D721Med (cell line): ENCODE measurements at places on chromosomes 6 and 20.

DNA sequence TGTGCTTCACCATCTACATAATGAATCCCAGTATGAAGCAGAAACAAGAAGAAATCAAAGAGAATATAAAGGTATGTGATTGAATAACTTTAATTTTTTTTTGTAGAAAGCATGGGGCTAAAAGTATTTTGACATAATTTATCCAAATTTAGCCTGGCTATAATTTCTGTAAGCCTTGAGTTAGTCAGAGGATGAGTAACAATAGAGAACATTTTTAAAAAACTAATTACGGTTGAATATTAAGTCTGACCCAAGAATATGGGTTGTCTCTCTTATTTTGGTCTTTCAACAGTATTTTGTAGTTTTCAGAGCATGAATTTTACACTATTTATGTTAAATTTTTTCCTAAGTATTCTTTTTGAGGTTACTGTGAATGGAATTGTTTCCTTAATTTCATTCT is 2.5 kb downstream of the GMNN start:
- no peak for DNase-seq

- DNase-seq, result no peak
Observed at GRCh38 chr20:23349338-23350195, 1.0 kb upstream of the NXT1 start.

DNA sequence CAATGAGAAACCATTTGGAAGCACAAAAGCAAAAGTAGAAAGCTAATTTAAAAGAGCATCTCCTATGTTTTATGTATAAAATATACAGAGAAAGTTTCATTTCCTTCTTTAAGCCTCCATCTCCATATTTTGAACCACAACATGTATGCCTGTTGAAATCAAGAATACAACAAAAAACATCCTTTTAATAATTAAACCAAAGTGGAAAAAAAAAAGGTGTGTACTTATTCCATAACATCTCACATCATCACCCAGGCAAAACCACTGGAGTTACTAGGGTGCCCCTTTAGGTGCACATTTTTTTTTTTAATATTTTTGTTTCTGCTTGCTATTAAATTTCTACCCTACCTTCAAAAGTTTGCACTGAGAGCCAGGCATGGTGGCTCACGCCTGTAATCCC is 43.0 kb downstream of the EDN1 start:
- DNase-seq, result no peak

DNA sequence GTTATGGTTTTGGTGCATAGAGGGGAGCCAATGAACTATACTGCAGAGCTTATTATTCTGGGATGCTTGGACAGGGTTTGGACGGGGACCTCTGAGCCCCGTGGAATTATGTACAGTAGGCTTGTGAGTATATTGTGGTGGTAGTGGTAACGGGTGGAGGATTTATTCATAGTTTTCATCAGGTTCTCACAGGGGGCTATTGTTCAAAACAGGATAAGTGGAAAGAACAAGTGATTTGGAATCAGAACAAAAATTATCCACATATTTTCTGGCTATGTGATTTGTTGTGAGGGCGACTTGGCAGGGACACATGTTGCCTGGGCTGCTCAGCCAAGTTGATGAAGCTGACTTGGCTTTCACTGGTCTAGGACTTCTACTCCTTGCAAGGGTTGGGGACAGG is 64.6 kb upstream of the ELOVL5 start:
- no peak for DNase-seq

DNA sequence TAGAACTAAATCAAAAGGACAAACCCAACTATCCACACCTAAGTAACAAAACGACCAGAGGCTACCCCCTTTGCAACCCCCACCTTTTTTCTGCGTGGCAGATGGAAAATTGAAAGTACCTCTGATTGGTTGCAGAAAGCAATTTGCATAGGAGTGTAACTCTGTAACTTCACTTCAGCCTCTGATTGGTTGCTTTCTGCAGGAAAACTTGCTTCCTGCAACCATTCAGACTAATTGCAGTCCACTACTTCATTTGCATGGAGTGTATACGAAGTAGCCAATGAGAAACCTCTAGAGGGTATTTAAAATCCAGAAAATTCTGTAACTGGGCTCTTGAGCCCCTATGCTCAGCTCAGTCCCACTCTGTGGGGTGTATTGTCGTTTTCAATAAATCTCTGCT is 129.1 kb upstream of the OLIG3 start:
- DNase-seq, result no peak

GRCh38 chr20:42191140-42191860 is 573.1 kb upstream of the CHD6 start:
- no peak for DNase-seq
